ENCODE measurements at places on chromosomes 1 and 21.
A peak's percentile ranks its signal among the peaks of the same experiment; 100 is the strongest.

GRCh38 chr1:227845147-227845458 lies 29.6 kb downstream of the PRSS38 start:
- no peak for DNase-seq

- no peak for DNase-seq
Observed at GRCh38 chr1:182004601-182005000, 56.9 kb downstream of the ZNF648 start.

- DNase-seq = no peak
Observed at GRCh38 chr1:42937836-42938644, 20.6 kb downstream of the SLC2A1 start.

DNA sequence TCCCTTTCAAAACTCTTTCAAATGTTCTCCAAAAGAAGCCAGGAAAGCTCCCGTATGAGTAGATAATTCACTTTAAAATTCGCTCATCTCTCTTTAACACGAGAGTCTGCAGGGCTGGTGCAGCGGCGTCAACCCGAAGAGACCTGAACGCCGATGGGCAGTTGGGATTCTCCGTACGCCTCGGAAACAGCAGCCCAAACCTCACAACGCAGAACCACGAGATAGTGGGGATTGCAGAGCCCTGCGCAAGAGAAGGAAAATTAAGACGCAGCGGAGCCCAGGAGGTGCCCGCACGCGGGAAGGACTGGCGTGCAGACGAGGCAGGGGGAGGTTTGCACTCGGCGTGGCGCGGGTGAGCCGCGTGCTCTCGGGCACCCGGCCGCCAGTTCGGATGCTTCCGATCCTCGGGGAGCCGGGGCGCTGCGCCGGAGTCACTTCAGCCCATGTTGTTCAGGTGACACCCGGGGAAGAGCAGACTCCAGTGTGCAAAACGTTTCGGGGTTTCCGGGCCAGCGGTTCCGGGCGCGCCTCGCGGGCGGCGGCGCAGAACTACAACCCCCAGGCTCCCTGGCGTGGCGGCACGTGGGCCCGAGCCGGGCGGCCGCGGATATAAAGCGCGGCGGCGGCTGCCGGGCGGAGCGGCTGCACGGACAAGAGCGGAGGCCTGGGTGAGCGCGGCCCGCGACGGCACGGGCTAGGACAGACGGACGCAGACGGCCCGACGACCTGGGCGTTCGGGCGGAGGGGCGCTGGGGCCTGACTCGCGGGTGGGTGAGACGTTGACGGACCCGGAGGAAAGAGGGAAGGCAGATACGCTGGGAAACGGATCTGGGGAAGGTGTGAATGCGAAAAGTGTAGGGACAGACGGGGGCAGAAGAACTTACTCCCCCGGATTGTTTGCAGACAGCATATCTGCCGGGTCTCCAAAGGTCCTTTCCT lies at the start of gene NPL:
Gene NPL, plus strand, starts transcription at position 636 of the 939 bp plus-strand sequence. CDS start 4,599 bp downstream, outside the sequence.
- peak; percentile 87 for DNase-seq

Data from hindlimb muscle (tissue), 1 donor.